ENCODE measurements at places on chromosomes 4 and X. TPM values are rescaled to one million over a fixed set of nuclear protein-coding genes. Genes with fewer than 3 reads are reported as not detected.

FMR1NB gene
- not detected for total RNA-seq

MAGEA1 gene
- not detected for total RNA-seq

SUPT20HL2 gene
- not detected for total RNA-seq

SUPT20HL1 gene
- not detected for total RNA-seq

WFS1 gene
- total RNA-seq = 125 TPM

- H3K27me3 ChIP-seq = peaks cover 9% of the 10 kb centered on the region
- no peak overlapping the region for H3K27ac ChIP-seq
- DNase-seq = no peak
- H3K4me1 ChIP-seq = no peaks in the 10 kb centered on the region
These were observed 294.3 kb downstream of the GUCY2F start for GRCh38 chrX:109187473-109188168.

DNA sequence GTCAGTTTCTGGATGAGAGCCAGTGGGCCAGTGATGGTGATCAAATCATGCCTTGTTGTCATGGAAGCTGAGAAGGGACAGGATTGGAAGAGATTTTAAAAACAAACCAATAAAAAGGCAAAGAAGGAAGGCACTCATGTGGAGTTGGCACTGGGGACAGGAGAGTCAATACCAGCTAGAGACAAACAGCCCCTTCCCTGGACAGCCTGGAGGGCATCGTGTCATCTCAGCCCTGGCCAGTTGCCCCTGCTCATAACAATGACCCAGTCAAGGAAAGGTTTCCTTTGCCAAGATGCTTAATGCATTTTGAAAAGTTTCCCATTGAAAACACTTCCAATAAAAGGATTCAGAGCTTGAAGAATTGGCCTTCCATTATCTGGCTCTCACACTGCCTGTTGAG is 55.5 kb downstream of the SCML1 start:
- no peaks in the 10 kb centered on the region for H3K27me3 ChIP-seq
- no peaks in the 10 kb centered on the region for H3K36me3 ChIP-seq
- no peak for DNase-seq
- H3K27ac ChIP-seq = no peak overlapping the region
- peaks cover 5% of the 10 kb centered on the region for H3K4me1 ChIP-seq

DNA sequence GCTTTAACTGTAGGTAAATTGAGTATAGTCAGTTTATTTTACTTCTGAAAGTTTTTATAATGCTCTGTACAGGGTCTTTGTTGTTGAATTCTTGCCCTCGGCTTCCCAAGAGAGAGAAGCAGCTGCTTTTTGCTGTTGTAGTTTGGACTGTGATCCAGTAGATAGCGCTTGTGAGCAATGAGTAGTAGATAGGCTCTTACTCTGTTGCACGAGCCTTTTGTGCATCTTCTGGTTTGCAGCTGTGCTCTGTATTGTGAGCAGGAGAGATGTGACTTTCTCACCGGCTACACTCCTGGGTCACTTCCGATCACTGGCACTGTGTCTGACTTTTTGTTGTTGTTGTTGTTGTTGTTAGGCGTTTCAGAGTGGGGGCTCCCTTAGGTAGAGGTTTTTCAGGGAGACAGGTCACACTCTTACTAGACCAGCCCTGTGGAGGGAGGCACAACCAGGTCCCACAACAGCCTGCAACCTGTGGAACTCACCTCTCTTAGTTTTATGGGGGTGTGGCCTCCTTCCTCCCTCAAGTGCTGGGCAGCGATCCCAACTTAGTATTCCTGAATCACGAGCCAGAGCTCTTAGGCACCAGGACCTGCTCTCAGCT is 822.1 kb upstream of the GALNTL6 start:
- H3K4me1 ChIP-seq = no peaks in the 10 kb centered on the region
- DNase-seq = no peak
- H3K36me3 ChIP-seq = no peaks in the 10 kb centered on the region
- H3K27ac ChIP-seq = no peak overlapping the region
- H3K4me3 ChIP-seq = no peak overlapping the region

DNA sequence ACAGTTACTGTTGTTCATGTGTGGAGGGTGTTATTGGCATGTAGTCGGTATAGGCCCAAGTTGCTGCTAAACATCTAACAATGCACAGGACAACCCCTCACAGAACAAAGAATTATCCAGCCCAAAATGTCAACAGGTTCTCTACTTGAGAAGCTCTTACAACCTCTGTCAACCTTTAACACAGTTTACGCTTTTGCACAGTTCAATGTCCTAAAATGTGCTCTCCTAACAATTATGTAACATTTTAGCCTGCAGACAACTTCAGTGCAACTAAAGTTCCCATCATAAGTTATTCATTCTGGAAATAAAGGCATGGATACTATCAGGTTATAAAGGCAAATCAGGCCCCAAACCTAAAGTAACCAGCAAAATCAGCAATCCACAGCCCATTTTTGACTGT is 66.2 kb downstream of the ASB9 start:
- peaks cover 8% of the 10 kb centered on the region for H3K27me3 ChIP-seq
- H3K4me1 ChIP-seq = no peaks in the 10 kb centered on the region
- DNase-seq = no peak
- no peak overlapping the region for H3K4me3 ChIP-seq
- H3K36me3 ChIP-seq = no peaks in the 10 kb centered on the region
- H3K27ac ChIP-seq = no peak overlapping the region

DNA sequence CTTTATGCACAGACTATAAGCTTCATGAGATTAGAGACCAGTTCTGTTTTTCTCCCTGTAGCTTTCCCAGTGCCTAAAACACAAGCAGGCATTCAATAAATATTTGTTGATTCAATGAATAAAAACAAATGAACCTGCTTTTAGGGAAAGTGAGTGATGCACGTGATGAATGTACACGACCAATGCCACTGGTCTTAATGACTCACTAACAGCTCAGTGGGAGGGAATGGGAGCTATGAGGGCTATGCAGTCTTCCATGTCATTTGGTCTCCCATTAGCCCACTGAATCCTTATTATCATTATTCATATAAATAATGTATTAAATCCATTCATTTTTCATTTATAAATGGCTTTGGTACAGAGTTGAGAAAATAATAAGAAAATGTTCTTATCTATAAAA is 247.4 kb downstream of the FBXO8 start:
- H3K36me3 ChIP-seq = no peaks in the 10 kb centered on the region
- no peak for DNase-seq
- H3K27me3 ChIP-seq = no peaks in the 10 kb centered on the region
- H3K4me1 ChIP-seq = no peaks in the 10 kb centered on the region
- H3K27ac ChIP-seq = no peak overlapping the region

GRCh38 chrX:154329294-154329693 is 33.7 kb downstream of the TKTL1 start:
- H3K36me3 ChIP-seq = no peaks in the 10 kb centered on the region
- H3K4me1 ChIP-seq = peaks cover 20% of the 10 kb centered on the region
- no peak for DNase-seq
- H3K4me3 ChIP-seq = no peak overlapping the region
- H3K27ac ChIP-seq = no peak overlapping the region

GRCh38 chr4:4362991-4363697 is 23.8 kb upstream of the NSG1 start:
- H3K36me3 ChIP-seq = no peaks in the 10 kb centered on the region
- H3K27me3 ChIP-seq = no peaks in the 10 kb centered on the region
- DNase-seq = no peak
- H3K4me1 ChIP-seq = no peaks in the 10 kb centered on the region

- H3K4me1 ChIP-seq = no peaks in the 10 kb centered on the region
- H3K36me3 ChIP-seq = no peaks in the 10 kb centered on the region
- no peak for DNase-seq
- H3K27me3 ChIP-seq = no peaks in the 10 kb centered on the region
- no peak overlapping the region for H3K27ac ChIP-seq
These were observed 236.8 kb upstream of the VCX start for GRCh38 chrX:7606039-7606652.

- no peak for DNase-seq
- no peaks in the 10 kb centered on the region for H3K4me1 ChIP-seq
- H3K27me3 ChIP-seq = no peaks in the 10 kb centered on the region
- H3K27ac ChIP-seq = no peak overlapping the region
- no peak overlapping the region for H3K4me3 ChIP-seq
These were observed 126.9 kb downstream of the UNC5C start for GRCh38 chr4:95421869-95422268.

DNA sequence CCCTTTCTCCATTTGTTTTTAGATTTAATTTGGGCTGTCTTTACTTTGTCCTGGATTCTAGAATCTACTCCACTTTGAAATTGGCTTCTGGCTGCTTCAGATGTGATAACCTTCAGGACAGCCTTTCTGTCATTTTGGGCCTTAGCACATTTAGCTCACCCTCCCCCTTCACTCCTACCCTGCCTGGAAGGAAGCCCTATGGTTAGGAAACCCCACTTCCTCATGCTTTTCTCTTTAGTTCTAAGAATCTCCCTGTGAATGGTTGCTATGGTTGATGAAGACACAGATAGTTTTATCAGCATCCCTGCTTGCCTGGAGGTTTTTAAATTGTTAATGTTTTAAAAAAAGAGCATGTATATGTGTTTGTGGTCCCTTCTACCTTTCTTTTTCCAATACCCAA is 100.7 kb upstream of the PTPN13 start:
- no peak overlapping the region for H3K27ac ChIP-seq
- H3K27me3 ChIP-seq = no peaks in the 10 kb centered on the region
- no peaks in the 10 kb centered on the region for H3K36me3 ChIP-seq
- no peak overlapping the region for H3K4me3 ChIP-seq
- no peak for DNase-seq

GRCh38 chr4:152935631-152936445 is at the start of gene FHDC1:
TSS of gene FHDC1 (plus strand) at chr4:152936323. CDS start at chr4:152943058, 6,735 bp downstream.
- peaks cover 7% of the 10 kb centered on the region for H3K27me3 ChIP-seq
- H3K27ac ChIP-seq = peak within 1 kb of the TSS; percentile 76
- peak within 1 kb of the TSS; percentile 56 for H3K4me3 ChIP-seq
- no peaks in the 10 kb centered on the region for H3K36me3 ChIP-seq
- DNase-seq = no peak
- H3K4me1 ChIP-seq = peaks cover 23% of the 10 kb centered on the region

- no peak overlapping the region for H3K4me3 ChIP-seq
- no peak for DNase-seq
- H3K36me3 ChIP-seq = no peaks in the 10 kb centered on the region
- peaks cover 21% of the 10 kb centered on the region for H3K27me3 ChIP-seq
These were observed 26.4 kb upstream of the LRCH2 start for GRCh38 chrX:115260330-115260729.

DNA sequence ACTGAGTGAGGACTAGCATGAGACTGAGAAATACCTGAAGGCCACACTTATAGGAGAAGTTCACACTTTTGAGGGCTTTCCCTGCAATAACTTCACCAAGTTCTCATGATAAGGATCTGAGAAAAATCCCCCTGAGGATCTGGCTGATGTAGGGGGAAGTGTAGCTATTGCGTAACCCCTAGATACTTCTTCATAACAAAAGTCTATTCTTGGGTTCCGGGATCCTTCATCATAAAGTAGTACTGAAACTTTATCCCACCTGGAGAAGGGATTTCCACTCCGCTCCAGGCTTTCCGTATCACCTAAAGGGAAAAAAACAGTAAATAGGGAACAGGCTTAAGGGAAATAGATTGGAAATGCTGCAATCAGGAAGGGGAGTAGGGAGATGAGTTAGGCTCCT is 13.3 kb downstream of the USP27X start:
- DNase-seq = no peak
- no peak overlapping the region for H3K27ac ChIP-seq
- H3K36me3 ChIP-seq = no peaks in the 10 kb centered on the region
- peaks cover 1% of the 10 kb centered on the region for H3K27me3 ChIP-seq

DNA sequence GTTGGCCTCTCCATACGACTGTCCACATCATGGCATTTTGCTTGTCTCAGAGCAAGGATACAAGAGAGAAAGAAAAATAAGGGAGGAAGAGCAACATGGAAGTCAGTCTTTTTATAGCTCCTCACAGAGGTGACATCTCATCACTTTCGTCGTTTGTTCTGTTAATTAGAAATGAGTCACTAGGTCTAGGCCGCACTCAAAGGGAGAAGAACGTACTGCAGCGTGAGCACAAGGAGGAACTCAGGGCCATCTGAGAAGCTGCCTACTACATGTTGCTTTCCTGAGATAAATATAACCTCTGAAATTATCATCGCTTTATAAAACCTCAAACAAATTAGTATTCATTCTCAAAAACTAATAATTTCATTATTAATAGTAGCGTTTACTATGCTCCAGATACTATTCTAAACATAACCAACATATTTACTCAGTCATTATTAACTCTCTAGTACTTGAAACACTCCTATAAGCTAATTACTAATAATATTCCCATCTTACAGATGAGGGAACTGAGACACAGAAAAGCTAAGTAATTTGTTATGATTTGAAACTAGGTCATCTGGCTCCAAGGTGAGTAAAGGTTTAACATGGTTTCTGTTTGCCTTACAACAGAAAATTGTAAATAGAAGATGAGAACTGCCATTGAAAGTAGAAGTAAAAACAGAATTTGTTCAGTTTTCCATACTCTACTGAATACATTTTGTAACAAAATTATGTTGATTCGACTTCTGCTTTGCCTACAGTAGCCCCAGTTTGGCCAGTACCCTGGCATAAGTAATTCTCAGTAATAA is 213.2 kb upstream of the UGT8 start:
- no peak overlapping the region for H3K27ac ChIP-seq
- no peaks in the 10 kb centered on the region for H3K36me3 ChIP-seq
- no peaks in the 10 kb centered on the region for H3K27me3 ChIP-seq
- no peak for DNase-seq
- no peak overlapping the region for H3K4me3 ChIP-seq
- no peaks in the 10 kb centered on the region for H3K4me1 ChIP-seq

DNA sequence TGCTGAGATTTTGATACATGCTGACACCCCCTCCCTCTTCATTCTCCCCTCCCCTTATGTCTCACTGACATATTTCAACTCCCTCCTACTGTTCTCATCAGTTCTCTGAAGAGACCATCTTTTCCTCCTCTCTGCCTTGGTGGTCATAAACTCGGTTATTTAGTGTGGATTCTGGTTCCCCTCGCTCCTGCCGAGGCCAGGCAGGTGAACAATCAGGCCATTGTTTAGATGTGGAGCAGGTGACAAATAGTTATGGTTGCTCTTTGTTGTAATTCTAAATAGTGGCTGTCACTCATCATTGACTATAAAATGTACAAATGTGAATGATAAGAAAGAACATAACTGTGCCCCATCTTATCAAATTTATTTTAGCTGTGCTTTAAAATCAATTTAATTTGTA is 324.6 kb downstream of the BCOR start:
- no peaks in the 10 kb centered on the region for H3K4me1 ChIP-seq
- H3K27ac ChIP-seq = no peak overlapping the region
- no peak for DNase-seq
- H3K4me3 ChIP-seq = no peak overlapping the region
- no peaks in the 10 kb centered on the region for H3K36me3 ChIP-seq
- no peaks in the 10 kb centered on the region for H3K27me3 ChIP-seq

Measured in tibial nerve (tissue), 4 donors.